ENCODE measurements at places on chromosomes 4 and X.

DNA sequence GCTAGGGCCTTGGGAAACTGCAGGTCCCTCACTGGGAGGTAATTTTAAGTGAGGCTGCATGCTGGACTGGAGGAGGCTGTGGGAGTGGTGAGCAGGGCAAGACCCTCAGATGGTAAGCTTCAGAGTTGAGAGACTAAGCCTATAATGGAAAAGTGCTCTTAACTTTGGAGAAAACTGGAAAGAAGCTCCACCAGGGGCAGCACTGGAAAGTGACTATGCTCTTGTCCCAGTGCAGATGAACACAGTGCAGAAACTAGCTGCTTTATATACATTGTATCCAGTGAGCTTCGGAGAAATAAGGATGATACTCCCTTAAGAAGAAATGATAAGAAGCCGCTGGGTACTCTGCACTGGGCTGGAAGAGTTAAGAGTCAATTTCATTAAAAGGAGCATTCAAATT lies 3.2 kb upstream of the MAGEB2 start:
- DNase-seq = no peak

DNA sequence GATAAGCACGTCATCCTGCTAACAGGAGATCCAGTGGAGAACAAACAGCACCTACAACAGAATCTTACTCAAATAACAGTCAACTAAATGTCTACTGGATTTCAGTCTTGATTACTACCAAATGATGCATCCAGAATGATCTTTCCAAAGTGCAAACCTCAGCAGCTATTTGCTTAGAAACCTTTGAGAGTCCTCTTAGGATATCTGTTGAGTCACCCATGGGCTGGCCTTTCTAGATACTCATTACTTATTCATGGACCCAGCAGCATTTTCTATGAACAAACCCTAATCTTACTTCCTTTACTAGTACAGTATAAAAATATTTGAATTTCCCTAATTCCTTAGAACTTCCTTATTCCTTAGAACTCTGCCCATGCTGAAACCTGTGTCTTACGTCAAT lies 118.5 kb upstream of the PABPC4L start:
- DNase-seq = no peak

DNA sequence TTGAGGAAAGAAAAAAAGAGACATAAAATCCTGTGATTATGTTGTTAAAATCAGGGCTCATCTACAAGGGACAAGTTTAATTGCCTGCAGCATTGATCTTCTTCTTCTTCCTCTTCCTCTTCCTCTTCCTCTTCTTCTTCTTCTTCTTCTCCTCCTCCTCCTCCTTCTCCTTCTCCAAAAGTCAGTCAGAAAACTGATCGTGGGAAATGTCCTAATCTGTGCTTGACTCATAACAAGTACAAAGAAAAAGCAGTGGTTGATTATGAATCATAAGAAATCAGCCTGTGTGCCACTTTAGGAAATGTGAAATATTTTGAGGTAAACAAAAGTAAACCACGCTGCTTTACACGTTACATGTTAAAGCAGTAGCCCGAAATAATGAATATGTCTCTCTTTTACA lies 2.7 kb upstream of the ATP10D start:
- DNase-seq = no peak

- no peak for DNase-seq
Measured at GRCh38 chr4:184039963-184040383, 134.9 kb downstream of the STOX2 start.

DNA sequence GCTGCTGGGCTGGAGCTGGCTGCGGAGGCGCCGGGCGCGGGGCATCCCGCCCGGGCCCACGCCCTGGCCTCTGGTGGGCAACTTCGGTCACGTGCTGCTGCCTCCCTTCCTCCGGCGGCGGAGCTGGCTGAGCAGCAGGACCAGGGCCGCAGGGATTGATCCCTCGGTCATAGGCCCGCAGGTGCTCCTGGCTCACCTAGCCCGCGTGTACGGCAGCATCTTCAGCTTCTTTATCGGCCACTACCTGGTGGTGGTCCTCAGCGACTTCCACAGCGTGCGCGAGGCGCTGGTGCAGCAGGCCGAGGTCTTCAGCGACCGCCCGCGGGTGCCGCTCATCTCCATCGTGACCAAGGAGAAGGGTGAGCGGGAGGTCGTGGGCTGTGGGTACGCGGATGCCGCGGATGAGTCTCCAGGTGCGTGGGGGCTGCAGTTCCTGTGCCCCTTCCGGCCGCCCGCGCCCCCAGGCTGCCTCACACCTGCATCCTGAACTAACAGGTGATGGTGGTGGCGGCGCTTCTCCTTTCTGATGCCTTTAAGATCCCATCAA lies 499 bp downstream of the CYP2U1 start:
- DNase-seq = no peak

- no peak for DNase-seq
Measured at GRCh38 chrX:106612393-106612763, 600 bp downstream of the RADX start.

- no peak for DNase-seq
Measured at GRCh38 chr4:166628454-166628853, 605.8 kb downstream of the SPOCK3 start.

DNA sequence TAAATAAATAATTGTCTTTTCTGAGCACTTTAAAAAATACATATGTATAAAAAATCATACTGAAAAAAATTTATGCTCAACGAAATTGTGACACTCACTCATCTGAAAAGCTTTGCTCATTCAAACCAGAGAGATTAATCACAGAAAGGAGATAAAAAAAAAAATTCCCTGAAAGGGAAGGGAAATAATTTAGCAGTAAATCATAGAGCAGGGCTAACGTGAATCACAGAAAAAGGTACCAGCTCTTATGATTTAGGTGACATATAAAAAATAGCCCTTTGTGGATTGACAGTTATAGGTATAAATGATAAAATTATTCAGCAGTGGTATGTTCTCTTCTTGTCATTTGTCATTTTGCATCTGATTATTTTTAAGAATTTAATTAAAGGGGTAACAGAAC lies 552.7 kb upstream of the TENM3 start:
- DNase-seq = no peak

DNA sequence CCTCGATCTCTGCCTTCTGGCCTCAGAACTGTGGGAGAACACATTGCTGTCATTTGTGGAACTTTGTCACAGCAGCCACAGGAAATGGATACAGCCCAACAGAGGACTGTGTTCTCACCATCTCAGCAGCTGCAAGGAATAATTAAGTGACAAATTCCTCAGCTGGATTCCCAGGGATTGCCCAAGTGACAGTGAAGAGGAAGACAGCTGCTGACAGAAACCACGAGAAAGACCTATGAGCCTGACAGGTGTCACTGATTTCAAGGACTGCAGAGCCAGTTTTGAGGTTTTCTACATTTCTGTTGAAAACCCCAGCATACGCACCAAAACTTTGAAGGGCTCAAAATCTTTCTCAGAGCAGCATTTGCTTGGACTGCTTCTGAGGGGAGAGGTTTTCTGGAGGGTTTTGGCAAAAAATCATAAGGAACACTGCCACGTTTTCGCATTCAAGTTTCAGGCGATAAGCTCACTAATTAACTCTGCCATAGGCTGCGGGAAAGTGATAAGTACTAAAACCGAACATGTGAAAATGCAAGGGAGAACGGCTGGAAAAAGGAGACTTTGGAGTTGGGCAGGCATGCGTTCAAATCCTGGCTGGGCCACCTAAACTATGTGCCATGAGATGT lies 88.8 kb downstream of the DRD5 start:
- no peak for DNase-seq

DNA sequence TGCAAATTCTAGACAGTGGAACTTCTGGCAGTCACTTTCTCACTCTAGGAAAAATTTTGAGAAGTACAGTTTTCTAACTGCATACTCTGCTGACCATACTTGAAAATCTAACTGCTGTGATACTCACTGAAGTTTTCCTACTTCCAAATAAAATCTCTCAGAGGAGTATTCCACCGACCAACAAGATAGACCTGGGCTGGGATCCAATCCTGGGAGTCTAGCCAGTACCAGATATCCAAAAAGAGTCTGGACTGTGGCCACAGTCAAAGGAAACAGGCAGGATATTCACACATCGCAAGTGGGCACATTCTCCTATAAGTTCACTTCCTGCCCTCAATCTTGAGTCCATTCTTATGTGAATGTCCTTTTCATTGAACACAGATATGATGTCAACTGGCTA lies 1138.7 kb upstream of the PCDH7 start:
- no peak for DNase-seq

GRCh38 chr4:3820806-3821579 lies 54.8 kb downstream of the ADRA2C start:
- no peak for DNase-seq

DNA sequence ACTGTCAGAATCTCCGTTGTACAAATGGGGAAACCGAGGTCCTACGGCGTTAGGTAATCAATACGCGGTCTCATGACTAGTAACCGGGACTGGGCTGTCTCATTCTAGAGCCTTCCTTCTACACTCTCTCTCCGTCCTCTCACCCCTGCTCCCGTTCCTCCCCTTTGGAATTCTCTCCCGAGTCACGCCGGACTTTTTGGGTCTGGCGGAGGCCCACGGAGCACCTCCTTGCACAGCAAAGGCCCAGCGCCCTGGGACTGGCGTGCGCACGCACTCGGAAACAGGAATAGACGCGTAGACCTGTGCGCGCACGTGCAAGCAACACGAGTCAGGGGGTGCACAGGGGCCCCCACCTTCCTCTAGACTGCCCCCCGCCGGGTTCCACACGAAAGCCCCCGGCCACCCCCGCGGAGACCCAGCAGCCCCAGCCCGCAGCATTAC lies 361 bp downstream of the QDPR start:
- peak; percentile 17 for DNase-seq

GRCh38 chr4:122221322-122221721 lies 69.2 kb downstream of the BLTP1 start:
- DNase-seq = no peak

DNA sequence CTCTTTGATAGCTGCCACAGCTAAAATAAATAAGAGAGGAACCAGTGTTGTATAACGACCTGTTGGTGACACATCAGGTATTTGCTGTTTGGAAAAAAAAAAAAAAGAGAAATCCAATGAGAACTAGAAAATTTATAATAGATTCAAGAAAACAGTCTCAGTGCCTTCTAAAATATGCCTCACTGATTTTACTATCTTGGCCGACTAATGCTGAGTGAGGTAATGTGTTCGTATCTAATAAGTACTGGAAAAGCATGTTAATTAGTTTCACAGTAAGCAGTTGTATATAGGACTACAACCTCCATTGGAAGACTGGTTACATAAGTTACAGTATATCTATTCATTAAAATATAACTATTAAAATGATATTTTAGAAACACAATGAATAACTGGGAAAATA lies 32.4 kb downstream of the ATP8A1 start:
- no peak for DNase-seq

- DNase-seq = no peak
Measured at GRCh38 chr4:139959396-139959795, 194.6 kb downstream of the MAML3 start.

DNA sequence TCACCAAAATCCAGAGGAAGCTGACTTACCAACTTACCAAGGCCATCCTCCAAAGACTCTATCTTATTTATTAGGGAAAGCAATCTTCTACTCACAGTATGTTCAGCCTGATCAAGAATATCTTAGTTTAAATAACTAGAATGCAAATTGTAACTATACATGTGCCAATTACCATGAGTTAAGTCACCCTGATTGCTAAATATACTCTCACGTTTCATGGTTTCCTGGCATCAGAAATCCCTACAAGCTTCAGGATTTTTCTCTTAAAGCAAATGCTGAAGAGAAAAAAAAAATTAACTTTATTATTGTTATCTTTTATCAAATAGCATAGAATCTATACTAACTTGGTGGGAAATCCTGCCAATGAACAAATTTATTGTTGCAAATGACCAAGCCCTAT lies 63.0 kb upstream of the MXD4 start:
- no peak for DNase-seq

- no peak for DNase-seq
Measured at GRCh38 chr4:109967798-109968520, 55.3 kb downstream of the EGF start.

DNA sequence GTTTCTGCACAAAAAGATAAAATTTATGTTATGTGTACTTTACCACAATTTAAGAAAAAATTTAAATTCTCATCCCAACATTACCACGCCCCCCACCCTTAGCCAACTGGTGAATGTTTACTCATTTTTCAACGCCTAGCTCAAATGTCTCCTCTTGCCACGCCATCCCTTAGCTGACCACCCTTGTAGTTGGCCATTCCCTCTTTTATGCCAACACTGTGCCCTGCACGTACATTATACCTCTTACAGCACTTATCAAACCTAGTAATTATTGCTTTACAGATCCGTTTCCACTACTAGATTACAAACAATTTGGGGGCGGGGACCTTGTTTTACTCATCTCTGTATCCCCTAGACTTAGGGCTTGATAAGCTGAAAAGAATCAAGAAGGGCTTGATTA lies 644 bp downstream of the ERCC6L start:
- DNase-seq = no peak

GRCh38 chrX:13552892-13553291 lies 16.5 kb upstream of the EGFL6 start:
- DNase-seq = no peak

GRCh38 chr4:169774466-169775445 lies 17.0 kb upstream of the HPF1 start:
- no peak for DNase-seq

GRCh38 chr4:40909363-40909876 lies 159.7 kb downstream of the NSUN7 start:
- no peak for DNase-seq

- no peak for DNase-seq
Measured at GRCh38 chrX:35101901-35102300, 159.3 kb downstream of the FAM47B start.

Data from stimulated activated CD8-positive, alpha-beta memory T cell treated with anti-CD3 and anti-CD28 coated beads, Interleukin-12 subunit alpha, Interleukin-12 subunit beta, amount 100 ng/mL, for 1 hour (primary cell).